ENCODE measurements at places on chromosomes 16 and 17. TPM values are rescaled to one million over a fixed set of nuclear protein-coding genes. Genes with fewer than 3 reads are reported as not detected.

Gene C1QTNF1
- 0.16 TPM for polyA plus RNA-seq

Gene CFAP97D1
- polyA plus RNA-seq: 0.09 TPM

Gene YWHAE
- polyA plus RNA-seq: 594 TPM

Gene TBX21
- polyA plus RNA-seq: not detected

Gene MYO18A
- polyA plus RNA-seq: 23.9 TPM

Measured in neural cell (in vitro differentiated cells).